COR-L47 (cell line): ENCODE measurements at places on chromosomes 3 and 15.

GRCh38 chr3:104347291-104347690 lies 1019.4 kb upstream of the ALCAM start:
- DNase-seq = no peak

DNA sequence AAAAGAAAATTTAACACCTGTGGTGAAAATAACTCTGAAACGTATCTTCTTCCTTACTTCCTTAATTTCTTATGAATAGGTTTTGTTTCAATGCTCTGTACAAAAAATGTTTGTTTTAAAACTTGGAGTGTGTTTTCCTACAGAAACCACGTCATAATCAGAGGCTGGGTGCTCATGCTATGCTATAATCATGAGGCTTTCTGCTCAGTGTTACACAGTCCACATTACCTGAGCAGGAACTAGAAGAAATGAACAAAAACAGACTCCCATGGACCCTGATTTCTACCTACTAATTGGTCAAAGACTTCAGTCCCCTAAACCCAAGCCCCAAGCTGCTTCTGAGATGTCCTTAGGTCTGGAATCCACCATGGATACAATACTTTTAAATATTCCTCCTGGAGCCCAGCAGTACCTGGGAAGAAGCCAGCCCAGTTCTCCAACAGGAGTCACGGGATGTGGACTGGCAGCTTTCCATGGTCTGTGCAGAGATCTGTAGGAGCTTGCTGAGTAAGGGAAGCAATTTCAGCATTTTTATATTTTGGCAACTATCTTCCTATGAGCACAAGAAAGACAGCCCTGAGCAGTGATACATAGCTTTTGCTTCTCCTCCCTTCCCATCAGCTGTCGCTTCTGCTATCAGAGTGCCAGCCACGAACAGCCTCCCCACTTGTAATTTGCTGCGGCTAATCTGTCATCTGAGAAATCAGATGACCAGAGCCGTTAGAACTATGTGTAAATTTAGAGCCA lies 65.6 kb downstream of the WDR72 start:
- peak; percentile 59 for DNase-seq

GRCh38 chr3:32109256-32109655 lies 2.8 kb downstream of the GPD1L start:
- DNase-seq = peak; percentile 11

DNA sequence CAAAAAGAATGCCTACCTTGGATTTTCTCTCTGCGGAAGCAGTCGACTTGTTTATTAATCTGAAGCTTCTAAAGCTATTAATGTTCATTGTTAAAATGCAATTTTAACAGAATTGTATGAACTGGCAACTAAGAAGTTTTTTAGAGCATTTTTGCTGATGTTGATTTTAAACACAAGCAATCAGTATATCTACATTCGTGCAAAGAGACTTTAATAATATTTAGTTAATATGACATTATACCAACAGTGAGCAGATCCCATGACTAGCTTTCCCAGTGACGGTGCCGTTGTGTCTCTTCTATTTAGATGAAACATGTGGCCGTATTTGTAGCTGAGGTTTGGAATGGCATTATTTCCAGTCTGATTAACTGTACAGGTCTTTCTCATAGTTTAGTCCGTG lies 88.0 kb downstream of the PEX5L start:
- DNase-seq = no peak

DNA sequence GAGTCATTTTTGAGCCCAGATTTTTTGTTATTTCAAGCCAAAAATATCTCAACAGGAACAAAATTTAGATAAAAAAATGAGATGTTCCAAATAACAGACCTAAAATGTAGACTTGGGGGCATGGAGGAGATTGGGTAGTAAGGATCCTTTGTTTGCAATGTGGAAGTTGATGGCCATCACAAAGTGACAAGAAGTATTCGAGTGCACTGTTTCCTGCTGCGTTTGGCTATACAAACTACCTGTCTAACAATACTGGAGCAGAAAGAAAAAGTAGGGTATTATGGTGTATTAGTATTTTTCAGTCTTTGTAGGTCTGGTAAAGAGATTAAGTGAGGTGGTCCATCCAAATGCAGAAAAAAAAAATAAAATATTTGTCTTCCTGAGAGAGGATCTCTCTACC lies 284.2 kb downstream of the C3orf38 start:
- no peak for DNase-seq

GRCh38 chr3:45103753-45104714 lies 42.1 kb downstream of the CDCP1 start:
- no peak for DNase-seq
